ENCODE measurements at places on chromosomes 3 and 15. TPM values are rescaled to one million over a fixed set of nuclear protein-coding genes. Genes with fewer than 3 reads are reported as not detected.

The KIF7 gene
- total RNA-seq: 7.8 TPM

The CX3CR1 gene
- total RNA-seq: not detected

The ITIH3 gene
- not detected for total RNA-seq

The ACSBG1 gene
- total RNA-seq: 0.29 TPM

The GPR156 gene
- 0.27 TPM for total RNA-seq

The TRPM1 gene
- total RNA-seq: 0.27 TPM

The AP3B2 gene
- not detected for total RNA-seq

The UBXN7 gene
- 28.1 TPM for total RNA-seq

The ISL2 gene
- 0.13 TPM for total RNA-seq

The RAB8B gene
- 112 TPM for total RNA-seq

The SLC28A2 gene
- total RNA-seq: not detected

The SLC7A14 gene
- 2.4 TPM for total RNA-seq

The MUC20 gene
- total RNA-seq: not detected

The PRSS50 gene
- total RNA-seq: not detected

The CISH gene
- total RNA-seq: 0.40 TPM

The ADGRG7 gene
- total RNA-seq: not detected

The GABRR3 gene
- total RNA-seq: not detected

The AP2M1 gene
- 345 TPM for total RNA-seq

The WNT5A gene
- 0.27 TPM for total RNA-seq

The CIP2A gene
- total RNA-seq: 72.9 TPM

The FAM219B gene
- total RNA-seq: 37.6 TPM

The CAPN3 gene
- total RNA-seq: 0.57 TPM

The SECISBP2L gene
- total RNA-seq: 54.8 TPM

The GPR149 gene
- total RNA-seq: not detected

The PAK2 gene
- total RNA-seq: 84.0 TPM

The LNP1 gene
- total RNA-seq: 2.2 TPM

The KLHL40 gene
- total RNA-seq: under 0.01 TPM

The TIMP4 gene
- not detected for total RNA-seq

The CCR8 gene
- total RNA-seq: not detected

The PLA2G4D gene
- not detected for total RNA-seq

The EPB42 gene
- not detected for total RNA-seq

The SPTSSB gene
- total RNA-seq: not detected

The SH3GL3 gene
- total RNA-seq: not detected

The MRPL46 gene
- total RNA-seq: 22.1 TPM

The SLC9C1 gene
- total RNA-seq: 0.57 TPM

The ATP13A5 gene
- total RNA-seq: not detected

All from thoracic aorta endothelial cell (primary cell).